ENCODE measurements at places on chromosomes 2 and 18.

- DNase-seq = no peak
Observed at GRCh38 chr2:201228271-201228911, 31.9 kb upstream of the CASP8 start.

GRCh38 chr2:10405448-10405847 is 42.7 kb downstream of the ODC1 start:
- no peak for DNase-seq

- no peak for DNase-seq
Observed at GRCh38 chr2:228658998-228659397, 477.5 kb upstream of the SPHKAP start.

DNA sequence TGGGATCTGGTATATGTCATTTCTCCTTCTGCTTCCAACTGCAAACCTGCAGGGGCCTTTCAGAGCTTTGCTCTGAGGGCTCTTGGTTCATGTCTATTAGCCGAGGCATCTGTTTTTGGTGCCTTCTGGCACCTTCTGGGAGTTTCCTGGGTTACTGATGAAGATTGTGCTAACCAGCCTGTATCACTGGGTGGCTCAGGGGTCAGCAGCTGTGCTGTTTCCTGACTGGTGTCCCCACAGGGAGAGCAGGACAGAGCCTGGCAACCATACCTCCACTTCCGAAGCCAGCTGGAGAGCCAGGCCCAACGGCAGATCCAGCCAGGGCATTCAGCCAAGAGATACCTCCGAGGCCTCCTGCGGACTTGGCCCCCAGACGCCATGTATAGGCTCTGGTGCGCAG is 17.5 kb downstream of the KIAA2012 start:
- no peak for DNase-seq

GRCh38 chr2:128687565-128687964 is 368.9 kb upstream of the HS6ST1 start:
- no peak for DNase-seq

Data from GM12865 (cell line).